ENCODE measurements at places on chromosomes 12 and 14. TPM values are rescaled to one million over a fixed set of nuclear protein-coding genes. Genes with fewer than 3 reads are reported as not detected.

GRCh38 chr12:68031881-68032739, 42.9 kb downstream of the IFNG-AS1 start:
- no peak for DNase-seq

- peak; percentile 3 for DNase-seq
Observed at GRCh38 chr14:94562022-94562421, 780 bp downstream of the SERPINA4 start.

DNA sequence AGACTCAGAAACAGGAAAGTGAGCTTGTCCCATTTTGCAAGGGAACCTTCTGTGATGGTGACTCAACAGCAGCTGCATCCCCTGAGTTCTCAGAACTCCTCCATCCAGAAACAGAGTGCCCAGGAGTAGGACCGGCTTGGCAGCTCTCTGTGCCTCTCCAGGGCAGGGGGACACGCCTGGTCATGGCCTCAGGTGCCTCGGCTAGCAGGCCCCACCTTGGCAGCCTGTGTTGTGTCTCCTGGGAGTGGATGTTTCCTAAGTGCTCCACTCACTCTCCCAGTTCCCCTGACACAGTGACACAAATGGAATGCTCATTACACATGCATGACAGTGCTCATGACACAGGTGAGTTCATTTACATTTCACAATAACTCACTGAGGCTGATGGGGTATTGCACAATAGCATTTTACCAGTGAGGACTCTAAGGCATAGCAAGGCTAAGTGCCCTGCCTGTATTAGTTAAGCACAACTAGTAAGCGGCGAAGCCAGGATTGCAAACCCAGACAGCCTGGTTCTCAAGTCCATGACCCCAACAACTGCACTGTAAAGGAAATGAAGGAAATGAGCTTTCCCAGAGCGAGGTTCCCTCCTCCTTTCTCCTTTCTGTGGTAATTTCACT, 47.4 kb downstream of the CALM1 start:
- DNase-seq = no peak

DNA sequence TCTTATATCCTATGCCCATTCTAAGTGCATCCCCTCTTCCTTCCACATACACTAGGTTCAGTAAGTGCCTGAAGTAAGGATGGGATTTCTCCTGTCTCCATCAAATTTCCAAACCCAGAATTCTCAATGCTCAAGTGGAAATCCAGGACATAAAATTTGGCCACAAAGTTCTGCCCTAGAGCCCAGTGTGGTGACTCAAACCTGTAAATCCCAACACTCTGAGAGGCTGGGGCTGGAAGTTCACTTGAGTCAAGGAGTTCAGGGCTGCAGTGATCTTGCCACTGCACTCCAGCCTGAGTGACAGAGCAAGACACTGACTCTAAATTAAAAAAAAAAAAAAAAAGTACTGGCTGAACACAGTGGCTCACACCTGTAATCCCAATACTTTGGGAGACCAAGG, 4.5 kb upstream of the ARF3 start:
- no peak for DNase-seq

GRCh38 chr14:22890416-22890815, 7.4 kb downstream of the REM2 start:
- no peak for DNase-seq

GRCh38 chr12:131459773-131460365, 251.0 kb upstream of the SFSWAP start:
- no peak for DNase-seq

GRCh38 chr14:58362798-58363412, 32.8 kb upstream of the TOMM20L start:
- DNase-seq = no peak

DNA sequence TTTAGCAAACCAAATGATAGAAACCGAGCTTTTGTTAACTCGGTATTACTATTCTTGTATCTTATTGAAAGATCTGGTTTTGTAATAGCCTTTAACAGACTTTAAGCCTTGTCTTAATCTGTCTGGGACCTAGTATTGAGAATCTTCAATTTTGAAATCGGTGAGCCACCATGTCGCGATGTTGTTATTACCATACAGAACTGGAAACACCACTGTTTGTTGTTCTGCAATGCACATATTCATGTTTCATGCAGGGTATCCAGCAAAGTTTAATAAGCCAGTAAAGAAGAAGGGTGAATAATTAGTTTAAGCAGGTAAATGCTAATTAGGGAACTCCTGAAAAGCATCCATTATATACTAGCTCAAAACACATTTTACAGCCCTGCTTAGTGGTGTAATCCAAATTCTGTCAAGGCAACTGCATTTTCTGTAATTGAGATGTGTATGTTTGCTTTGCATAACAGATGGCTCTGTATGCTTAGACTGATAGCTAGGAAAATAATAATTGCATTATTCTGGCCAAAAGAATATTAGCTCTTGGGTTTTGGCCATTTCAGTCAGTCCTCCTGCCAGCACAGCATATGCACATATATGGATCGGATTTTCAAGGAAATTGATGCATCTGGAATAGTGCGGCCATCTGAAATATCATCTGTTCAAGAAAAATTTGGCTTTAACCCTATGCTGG, 389.2 kb downstream of the EGLN3 start:
- DNase-seq = no peak

GRCh38 chr12:28065374-28065773, 92.8 kb upstream of the PTHLH start:
- DNase-seq = no peak

DNA sequence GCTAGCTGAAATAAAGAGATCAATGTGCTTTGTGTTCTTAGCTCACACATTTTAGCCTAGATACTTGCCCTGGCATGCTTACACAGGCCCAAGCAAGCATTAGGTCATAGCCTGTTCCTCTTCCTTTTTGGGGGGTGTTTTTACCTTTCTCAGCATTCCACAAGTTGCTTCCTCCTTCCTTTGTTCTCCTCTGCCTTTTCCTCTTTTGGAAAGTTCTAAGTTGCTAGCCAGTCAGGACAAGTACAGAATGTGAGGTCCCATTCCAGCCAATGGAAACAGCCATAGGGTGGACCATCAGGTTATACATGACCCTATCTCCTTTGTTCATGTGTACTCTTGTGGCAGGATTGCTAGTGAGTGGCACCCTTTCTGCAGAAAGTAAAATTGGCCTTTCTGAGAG, 154.9 kb downstream of the RASSF9 start:
- DNase-seq = no peak

- DNase-seq = no peak
Observed at GRCh38 chr12:92156139-92156538, 10.5 kb upstream of the BTG1 start.

DNA sequence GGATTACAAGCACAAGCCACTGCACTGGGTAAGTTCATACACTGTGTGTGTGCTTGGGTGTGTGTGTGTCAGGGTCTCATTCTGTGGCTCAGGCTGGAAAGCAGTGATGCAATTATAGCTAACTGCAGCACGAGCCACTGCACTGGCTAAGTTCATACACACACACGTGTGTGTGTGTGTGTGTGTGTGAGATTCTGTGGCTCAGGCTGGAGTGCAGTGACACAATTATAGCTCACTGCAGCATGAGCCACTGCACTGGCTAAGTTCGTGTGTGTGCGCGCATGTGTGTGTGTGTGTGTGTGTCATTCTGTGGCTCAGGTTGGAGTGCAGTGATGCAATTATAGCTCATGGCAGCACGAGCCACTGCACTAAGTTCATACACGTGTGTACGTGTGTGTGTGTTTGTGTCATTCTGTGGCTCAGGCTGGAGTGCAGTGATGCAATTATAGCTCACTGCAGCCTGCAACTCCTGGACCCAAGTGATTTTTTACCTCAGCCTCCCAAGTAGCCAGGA, 85.4 kb downstream of the HECTD1 start:
- DNase-seq = no peak

- DNase-seq = no peak
Observed at GRCh38 chr12:106323537-106323936, 21.0 kb downstream of the TCP11L2 start.

- no peak for DNase-seq
Observed at GRCh38 chr14:26595926-26596542, 1.8 kb downstream of the NOVA1 start.

GRCh38 chr12:49664591-49665239, 41.4 kb downstream of the PRPF40B start:
- no peak for DNase-seq

- no peak for DNase-seq
Observed at GRCh38 chr14:97581016-97581415, 783.8 kb downstream of the VRK1 start.

DNA sequence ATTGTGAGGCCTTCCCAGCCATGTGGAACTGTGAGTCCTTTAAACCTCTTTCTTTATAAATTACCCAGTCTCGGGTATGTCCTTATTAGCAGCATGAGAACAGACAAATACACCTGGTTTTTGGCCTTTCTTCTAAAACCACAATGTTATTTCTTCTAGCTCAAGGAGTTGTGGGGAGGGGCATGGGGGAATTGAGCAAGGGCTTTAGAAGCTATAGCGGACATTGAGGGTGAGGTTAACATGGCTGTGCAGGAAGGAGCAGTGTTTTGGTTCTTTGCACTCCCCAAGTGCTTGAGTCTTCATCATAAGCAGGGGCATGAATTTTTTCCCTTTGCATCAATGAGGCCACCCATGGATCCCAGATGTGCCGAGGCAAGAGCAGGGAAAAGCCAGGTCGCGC, 86.8 kb downstream of the SPRING1 start:
- no peak for DNase-seq

GRCh38 chr12:102461501-102461900, 18.9 kb downstream of the IGF1 start:
- no peak for DNase-seq

DNA sequence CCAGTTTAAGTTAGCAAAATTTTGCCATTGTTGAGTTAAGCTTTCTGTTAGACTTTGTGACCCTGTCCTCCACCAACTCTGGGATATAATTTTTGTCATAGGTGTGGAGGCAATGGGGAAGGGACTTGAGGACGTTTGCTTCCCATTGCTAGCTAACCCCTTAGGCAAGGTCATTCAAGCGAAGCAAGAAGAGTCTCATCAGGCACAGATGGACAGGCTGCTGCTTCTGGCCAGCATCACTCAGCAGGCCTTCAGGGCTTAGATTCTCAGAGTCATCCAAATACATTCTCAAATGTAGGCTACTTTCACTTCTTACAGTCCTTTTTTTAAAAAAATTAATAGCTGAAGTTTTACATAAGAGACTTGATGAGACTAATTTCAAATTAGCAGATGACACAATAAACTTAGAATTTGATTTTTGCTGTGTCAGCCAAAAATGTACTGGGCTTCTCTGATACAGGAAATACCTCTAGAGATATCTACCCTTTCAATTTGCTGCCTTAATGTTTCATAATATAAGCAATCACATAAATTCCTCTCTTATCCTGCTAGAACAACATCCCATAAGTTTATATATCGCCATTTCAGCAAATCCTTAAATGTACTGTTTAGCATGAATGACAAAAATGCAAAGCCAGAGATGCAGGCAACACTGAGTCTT, 875.2 kb downstream of the FLRT2 start:
- no peak for DNase-seq

Gene FSCB
- polyA plus RNA-seq = not detected

Gene LGR5
- not detected for polyA plus RNA-seq

Gene RBP5
- 3.9 TPM for polyA plus RNA-seq

Gene CCDC198
- polyA plus RNA-seq = 96.2 TPM

Gene RPGRIP1
- 0.08 TPM for polyA plus RNA-seq

Gene VDR
- 1.7 TPM for polyA plus RNA-seq

Gene SLC24A4
- 0.08 TPM for polyA plus RNA-seq

Data from pancreas (tissue), 10 donors.